ENCODE measurements at places on chromosomes 7 and 10. TPM values are rescaled to one million over a fixed set of nuclear protein-coding genes. Genes with fewer than 3 reads are reported as not detected.

CPA2 gene
- total RNA-seq, result not detected

HGF gene
- total RNA-seq, result 50.9 TPM

MYH16 gene
- total RNA-seq, result 0.18 TPM

OR6B1 gene
- not detected for total RNA-seq

RPEL1 gene
- under 0.01 TPM for total RNA-seq

TPK1 gene
- total RNA-seq, result 1.1 TPM

MSMB gene
- not detected for total RNA-seq

CLDN12 gene
- total RNA-seq, result 46.4 TPM

DNA sequence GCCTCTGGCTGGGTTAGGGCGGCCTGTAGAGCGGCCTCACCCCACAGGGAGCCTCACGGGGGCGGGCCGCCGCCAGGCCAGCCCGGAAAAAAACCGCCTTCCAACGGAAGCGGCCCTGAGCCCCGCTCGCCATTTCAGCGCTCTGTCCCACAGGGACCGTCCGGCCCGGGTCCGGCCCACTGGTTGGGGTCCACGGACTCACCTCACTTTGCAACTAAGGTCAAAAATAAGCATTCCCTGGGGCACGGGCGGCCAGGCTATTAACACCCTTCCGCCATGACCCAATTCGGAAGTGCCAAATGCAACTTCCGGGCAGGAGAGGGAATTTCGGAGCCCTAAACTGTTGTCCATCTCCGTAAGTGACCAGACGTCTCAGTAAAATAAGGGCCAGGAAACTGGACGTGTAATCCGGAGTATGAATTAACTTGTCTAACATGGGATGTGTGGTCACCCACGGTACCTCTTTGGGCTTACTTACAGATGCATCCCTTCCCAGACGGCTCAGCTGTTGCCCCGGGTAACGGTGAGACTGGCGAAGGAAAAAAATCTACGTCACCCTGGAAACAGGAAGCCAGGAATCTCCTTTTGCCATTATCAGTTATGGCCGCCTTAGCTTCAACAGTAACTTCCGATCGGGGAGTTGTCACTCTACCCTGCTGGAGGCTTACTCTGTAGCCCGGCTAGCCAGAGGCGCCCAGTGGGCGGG lies at the start of gene BBIP1:
TSS of gene BBIP1 (minus strand) at position 538 of the 706 bp plus-strand sequence. CDS start 1,023 bp downstream, outside the sequence.
- H3K27ac ChIP-seq, result peak within 1 kb of the TSS; percentile 93
- DNase-seq, result peak; percentile 100
- peaks cover 8% of the 10 kb centered on the region for H3K4me1 ChIP-seq
- no peaks in the 10 kb centered on the region for H3K36me3 ChIP-seq

DNA sequence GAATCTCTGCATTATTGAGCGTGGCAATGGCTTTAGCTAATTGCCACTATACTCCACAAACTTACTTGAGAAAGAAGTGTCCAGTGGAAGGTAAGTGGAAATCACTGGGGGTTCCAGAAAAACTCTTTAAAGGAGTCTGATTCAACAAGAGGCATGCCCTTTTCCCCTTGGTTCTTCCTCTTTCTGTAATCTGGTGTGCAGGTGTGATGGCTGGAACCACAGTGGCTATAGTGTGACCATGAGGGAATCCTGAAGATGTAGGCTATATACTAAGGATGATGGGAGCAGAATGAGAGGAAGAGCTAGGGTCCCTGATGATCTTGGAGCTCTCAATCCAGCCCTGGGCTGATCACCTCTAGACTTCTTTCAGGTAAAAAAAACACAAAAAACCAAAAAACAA lies 2.0 kb upstream of the CLEC2L start:
- H3K27ac ChIP-seq, result no peak overlapping the region
- no peak for DNase-seq
- no peaks in the 10 kb centered on the region for H3K36me3 ChIP-seq

- no peaks in the 10 kb centered on the region for H3K36me3 ChIP-seq
- DNase-seq, result peak; percentile 19
- H3K4me1 ChIP-seq, result peaks cover 3% of the 10 kb centered on the region
- no peak overlapping the region for H3K4me3 ChIP-seq
- no peak overlapping the region for H3K27ac ChIP-seq
- no peaks in the 10 kb centered on the region for H3K27me3 ChIP-seq
Observed at GRCh38 chr7:81207801-81208200, 288.9 kb upstream of the SEMA3C start.

DNA sequence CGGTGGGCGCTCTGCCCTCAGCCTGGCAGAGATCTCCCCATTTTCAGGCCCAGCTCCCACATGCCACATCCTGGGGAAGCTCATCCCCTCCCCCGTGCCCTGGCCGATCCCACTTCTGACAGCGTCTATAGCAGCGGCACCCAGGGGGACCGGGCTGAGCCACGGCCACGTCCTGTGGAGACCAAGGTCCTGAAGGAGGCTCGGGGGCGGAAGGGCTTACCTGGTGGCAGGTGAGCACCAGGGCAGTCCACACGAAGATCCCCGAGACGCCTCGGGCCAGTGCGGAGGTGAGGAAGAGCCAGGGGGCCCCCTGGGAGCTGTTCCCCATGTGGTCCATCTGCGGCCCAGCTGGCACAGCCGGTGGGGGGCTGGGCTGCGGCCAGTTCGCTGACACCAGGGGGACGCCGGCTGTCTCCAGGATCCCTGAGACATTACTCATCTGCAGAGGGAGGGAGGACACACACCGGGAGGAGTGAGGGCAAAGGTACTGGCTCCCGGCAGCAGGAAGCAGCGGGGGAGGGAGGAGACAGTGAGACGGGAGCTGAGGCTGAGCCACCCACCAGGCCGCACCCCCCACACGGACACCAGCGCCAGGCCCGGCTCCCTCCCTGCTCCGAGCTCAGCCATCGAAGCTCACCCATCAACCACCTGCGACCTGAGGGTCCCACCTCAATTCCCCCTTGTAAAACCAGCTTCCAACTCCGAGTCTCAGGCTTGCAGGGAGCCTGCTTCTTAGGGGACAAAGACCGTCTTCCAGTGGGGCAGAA lies 776 bp downstream of the TMEM184A start:
- peak; percentile 89 for DNase-seq
- no peak overlapping the region for H3K4me3 ChIP-seq
- H3K36me3 ChIP-seq, result no peaks in the 10 kb centered on the region
- H3K4me1 ChIP-seq, result peaks cover 14% of the 10 kb centered on the region
- no peaks in the 10 kb centered on the region for H3K27me3 ChIP-seq

DNA sequence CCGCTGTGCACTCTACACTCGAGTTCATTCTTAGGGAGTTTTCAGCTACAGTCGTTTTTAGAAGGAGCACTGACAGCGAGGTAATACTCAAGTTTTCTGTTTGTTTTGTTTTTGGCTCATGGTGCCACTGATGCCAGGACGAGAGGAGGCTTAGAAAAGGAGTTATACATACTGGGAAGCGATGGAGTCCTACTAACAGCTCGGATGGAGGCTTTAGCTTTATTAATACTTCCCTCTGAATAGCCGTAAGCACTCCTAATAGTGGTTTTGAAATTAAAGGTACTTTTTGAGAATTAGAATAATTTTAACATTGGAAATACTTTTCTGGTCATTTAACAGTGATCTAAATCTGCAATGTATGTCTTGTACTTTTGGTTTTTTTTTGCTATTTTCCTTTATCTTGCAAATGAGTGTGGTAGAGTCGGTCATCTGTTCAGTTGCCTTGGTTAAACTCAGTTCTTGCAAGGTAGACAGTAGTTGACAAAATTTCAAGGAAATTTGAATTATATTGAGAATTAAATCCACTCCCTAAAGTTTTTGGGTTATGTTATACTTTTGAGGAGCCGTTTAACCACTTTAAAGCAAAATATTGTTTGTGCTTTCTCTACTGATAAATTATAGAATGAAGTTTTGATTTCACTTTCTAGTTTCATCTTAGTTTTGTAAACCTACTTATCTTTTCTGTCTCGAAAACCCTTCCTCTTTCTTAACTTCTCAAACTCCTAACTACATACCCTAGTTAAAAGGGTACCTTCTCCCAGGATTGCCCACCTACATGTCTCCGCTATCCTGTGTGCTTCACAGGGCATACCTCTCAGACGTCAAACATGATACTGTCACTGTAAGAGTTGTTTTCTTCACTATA lies 1.5 kb downstream of the HBP1 start:
- no peaks in the 10 kb centered on the region for H3K27me3 ChIP-seq
- peak overlapping the region; percentile 62 for H3K27ac ChIP-seq
- peak overlapping the region; percentile 67 for H3K4me3 ChIP-seq
- H3K36me3 ChIP-seq, result peaks cover 3% of the 10 kb centered on the region
- no peak for DNase-seq
- peaks cover 3% of the 10 kb centered on the region for H3K4me1 ChIP-seq

DNA sequence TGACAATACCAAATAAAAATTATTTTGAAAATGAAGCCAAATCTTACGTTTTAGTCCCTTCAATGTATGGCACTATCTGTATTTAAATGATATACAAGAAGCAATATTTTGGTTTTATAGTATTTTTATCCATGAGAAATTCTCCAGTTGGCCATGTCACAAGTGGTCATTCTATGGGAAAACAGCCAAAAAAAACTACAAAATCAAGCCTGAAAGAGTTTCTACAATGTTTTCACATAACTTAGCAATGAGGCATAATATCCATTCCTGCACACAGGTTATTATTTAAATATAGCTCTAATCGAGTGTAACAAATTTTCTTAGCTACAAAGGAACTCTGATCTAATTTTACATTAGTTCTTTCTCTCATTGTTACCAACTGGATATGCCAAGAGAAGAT lies 5.4 kb downstream of the RAB11FIP2 start:
- peaks cover 1% of the 10 kb centered on the region for H3K36me3 ChIP-seq
- H3K27me3 ChIP-seq, result no peaks in the 10 kb centered on the region
- DNase-seq, result peak; percentile 76
- H3K27ac ChIP-seq, result no peak overlapping the region
- no peaks in the 10 kb centered on the region for H3K4me1 ChIP-seq

GRCh38 chr10:101031128-101031795 lies at the start of the genes PDZD7 and SFXN3:
PDZD7 (minus strand) TSS chr10:101031129; CDS start chr10:101030219, 910 bp downstream.
SFXN3 (plus strand) TSS chr10:101031234; CDS start chr10:101034695, 3,461 bp downstream.
- H3K4me3 ChIP-seq, result peak within 1 kb of the TSS; percentile 60
- H3K27ac ChIP-seq, result peak within 1 kb of the TSS; percentile 87
- DNase-seq, result peak; percentile 91
- peaks cover 2% of the 10 kb centered on the region for H3K4me1 ChIP-seq
- H3K36me3 ChIP-seq, result peaks cover 16% of the 10 kb centered on the region

GRCh38 chr7:151891182-151891581 lies 14.3 kb upstream of the PRKAG2 start:
- H3K36me3 ChIP-seq, result no peaks in the 10 kb centered on the region
- H3K27ac ChIP-seq, result no peak overlapping the region
- no peak overlapping the region for H3K4me3 ChIP-seq
- no peak for DNase-seq
- peaks cover 41% of the 10 kb centered on the region for H3K27me3 ChIP-seq

- no peaks in the 10 kb centered on the region for H3K4me1 ChIP-seq
- no peak overlapping the region for H3K27ac ChIP-seq
- H3K27me3 ChIP-seq, result no peaks in the 10 kb centered on the region
- DNase-seq, result peak; percentile 43
Observed at GRCh38 chr10:112307358-112308124, 24.3 kb downstream of the TECTB start.

DNA sequence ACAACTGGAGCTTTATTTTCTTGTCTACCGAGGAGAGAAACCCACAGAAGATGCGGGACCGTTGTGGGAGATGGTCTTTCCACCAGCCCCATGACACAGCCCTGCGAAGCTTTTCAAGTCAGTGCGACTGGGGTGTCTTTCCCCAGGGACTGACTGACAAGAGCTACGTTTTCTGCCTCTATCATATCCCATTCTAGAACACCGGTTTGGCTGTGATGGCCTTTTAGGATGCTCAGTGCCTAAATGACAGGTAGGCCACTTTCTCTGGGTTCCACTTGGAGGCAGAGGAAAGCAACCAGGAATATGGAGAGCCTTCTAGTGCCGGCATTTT lies 16.9 kb downstream of the SLC13A4 start:
- H3K4me3 ChIP-seq, result no peak overlapping the region
- no peak for DNase-seq
- H3K27ac ChIP-seq, result no peak overlapping the region
- no peaks in the 10 kb centered on the region for H3K27me3 ChIP-seq

- H3K36me3 ChIP-seq, result no peaks in the 10 kb centered on the region
- no peak overlapping the region for H3K27ac ChIP-seq
- DNase-seq, result no peak
- peaks cover 30% of the 10 kb centered on the region for H3K27me3 ChIP-seq
- H3K4me3 ChIP-seq, result no peak overlapping the region
- no peaks in the 10 kb centered on the region for H3K4me1 ChIP-seq
Observed at GRCh38 chr7:121871188-121871587, 1.8 kb upstream of the PTPRZ1 start.

- no peak overlapping the region for H3K4me3 ChIP-seq
- no peaks in the 10 kb centered on the region for H3K4me1 ChIP-seq
- H3K27me3 ChIP-seq, result no peaks in the 10 kb centered on the region
- DNase-seq, result no peak
- H3K36me3 ChIP-seq, result no peaks in the 10 kb centered on the region
- H3K27ac ChIP-seq, result no peak overlapping the region
Observed at GRCh38 chr10:28147706-28148105, 148.8 kb upstream of the ODAD2 start.

- no peak overlapping the region for H3K27ac ChIP-seq
- peaks cover 2% of the 10 kb centered on the region for H3K27me3 ChIP-seq
- no peak for DNase-seq
- H3K4me1 ChIP-seq, result no peaks in the 10 kb centered on the region
- no peaks in the 10 kb centered on the region for H3K36me3 ChIP-seq
- H3K4me3 ChIP-seq, result no peak overlapping the region
Observed at GRCh38 chr7:25256333-25256819, 28.1 kb upstream of the NPVF start.

- no peaks in the 10 kb centered on the region for H3K27me3 ChIP-seq
- no peak overlapping the region for H3K27ac ChIP-seq
- peak; percentile 46 for DNase-seq
- peaks cover 5% of the 10 kb centered on the region for H3K4me1 ChIP-seq
- H3K4me3 ChIP-seq, result no peak overlapping the region
- no peaks in the 10 kb centered on the region for H3K36me3 ChIP-seq
Observed at GRCh38 chr10:77554996-77555397, 82.6 kb downstream of the KCNMA1 start.

- H3K27ac ChIP-seq, result no peak overlapping the region
- DNase-seq, result no peak
- peaks cover 22% of the 10 kb centered on the region for H3K36me3 ChIP-seq
- no peaks in the 10 kb centered on the region for H3K4me1 ChIP-seq
Observed at GRCh38 chr7:102079140-102080018, 207.3 kb upstream of the SH2B2 start.

GRCh38 chr7:156124356-156124755 lies 312.1 kb upstream of the SHH start:
- H3K4me3 ChIP-seq, result no peak overlapping the region
- no peak overlapping the region for H3K27ac ChIP-seq
- H3K27me3 ChIP-seq, result no peaks in the 10 kb centered on the region
- DNase-seq, result no peak
- no peaks in the 10 kb centered on the region for H3K4me1 ChIP-seq

All from IMR-90 (cell line).